ENCODE measurements at places on chromosomes 12 and 14. TPM values are rescaled to one million over a fixed set of nuclear protein-coding genes. Genes with fewer than 3 reads are reported as not detected.

Gene HAL
- total RNA-seq: 0.10 TPM

Gene ARHGAP5
- total RNA-seq: 199 TPM

Gene PXN
- 63.1 TPM for total RNA-seq

Gene ZNF26
- 12.6 TPM for total RNA-seq

Gene ZNF410
- total RNA-seq: 95.9 TPM

Gene CPNE6
- total RNA-seq: not detected

Gene SIX1
- total RNA-seq: 7.6 TPM

Gene RDH5
- 2.7 TPM for total RNA-seq

Gene AKAP6
- total RNA-seq: 2.4 TPM

Gene LTBR
- total RNA-seq: 103 TPM

Gene FOXG1
- total RNA-seq: not detected

Gene BHLHE41
- 16.0 TPM for total RNA-seq

Gene SLC16A7
- 59.0 TPM for total RNA-seq

Gene NKX2-1
- total RNA-seq: not detected

Gene SLC7A7
- total RNA-seq: 12.7 TPM

Gene GLIPR1L1
- total RNA-seq: not detected

Gene KRT6B
- total RNA-seq: 2.1 TPM

Gene SLC39A5
- total RNA-seq: not detected

Gene C12orf54
- not detected for total RNA-seq

Gene CFAP251
- 2.4 TPM for total RNA-seq

Gene OASL
- total RNA-seq: 4.0 TPM

Gene DTX3
- total RNA-seq: 5.9 TPM

Gene PACS2
- total RNA-seq: 67.7 TPM

Gene HOTAIR
- not detected for total RNA-seq

Gene VPS33A
- total RNA-seq: 32.0 TPM

Gene WASHC3
- total RNA-seq: 53.6 TPM

Gene ADAM20
- total RNA-seq: 0.87 TPM

Gene DHRS2
- under 0.01 TPM for total RNA-seq

Gene KRT77
- total RNA-seq: not detected

Gene EGLN3
- total RNA-seq: 17.5 TPM

Gene DTX1
- 0.35 TPM for total RNA-seq

Gene VWF
- 3.0 TPM for total RNA-seq

Gene PUS7L
- total RNA-seq: 31.3 TPM

Gene MGAT4C
- not detected for total RNA-seq

Gene LRRC10
- not detected for total RNA-seq

Gene DIABLO
- total RNA-seq: 138 TPM

Gene IL31
- total RNA-seq: not detected

Gene HPD
- total RNA-seq: 2.1 TPM

Gene CLEC1A
- total RNA-seq: not detected

Gene MYO1H
- total RNA-seq: not detected

Gene RTL1
- total RNA-seq: not detected

Gene NFYB
- total RNA-seq: 23.6 TPM

Gene SYCP3
- 0.15 TPM for total RNA-seq

Gene FGF23
- total RNA-seq: not detected
